Mucosa of descending colon (tissue), 3 donors: ENCODE measurements at places on chromosomes 3 and 15. TPM values are rescaled to one million over a fixed set of nuclear protein-coding genes. Genes with fewer than 3 reads are reported as not detected.

DNA sequence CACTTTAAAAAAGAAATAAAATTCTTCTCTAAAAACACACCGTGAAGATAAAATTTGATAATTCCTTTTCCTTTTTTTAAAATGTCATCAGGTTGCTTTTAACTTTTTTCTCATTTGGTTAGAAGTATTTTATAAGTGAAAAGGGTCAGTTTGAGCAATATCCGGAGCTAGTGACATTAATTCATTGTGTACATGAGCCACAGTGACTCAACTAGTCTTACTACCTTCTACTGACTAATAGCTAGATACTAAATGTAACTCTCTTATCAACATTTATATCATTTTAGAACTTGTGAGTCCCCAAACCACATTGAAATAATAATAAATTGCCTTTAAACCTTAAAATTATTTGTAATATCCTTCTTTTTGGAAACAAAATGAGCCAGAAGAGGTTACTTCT is 101.2 kb upstream of the ZBTB20 start:
- no peak for DNase-seq

GRCh38 chr15:55970286-55970685 is 23.1 kb downstream of the NEDD4 start:
- DNase-seq, result no peak

- DNase-seq, result no peak
These were observed 20.6 kb upstream of the FAM107A start for GRCh38 chr3:58597770-58598310.

- no peak for DNase-seq
These were observed 89.4 kb upstream of the ANKRD34C start for GRCh38 chr15:79193103-79193502.

- no peak for DNase-seq
These were observed 157.6 kb downstream of the SHQ1 start for GRCh38 chr3:72690629-72691028.

GRCh38 chr15:70876011-70876410 is 16.2 kb downstream of the THAP10 start:
- DNase-seq, result no peak

DNA sequence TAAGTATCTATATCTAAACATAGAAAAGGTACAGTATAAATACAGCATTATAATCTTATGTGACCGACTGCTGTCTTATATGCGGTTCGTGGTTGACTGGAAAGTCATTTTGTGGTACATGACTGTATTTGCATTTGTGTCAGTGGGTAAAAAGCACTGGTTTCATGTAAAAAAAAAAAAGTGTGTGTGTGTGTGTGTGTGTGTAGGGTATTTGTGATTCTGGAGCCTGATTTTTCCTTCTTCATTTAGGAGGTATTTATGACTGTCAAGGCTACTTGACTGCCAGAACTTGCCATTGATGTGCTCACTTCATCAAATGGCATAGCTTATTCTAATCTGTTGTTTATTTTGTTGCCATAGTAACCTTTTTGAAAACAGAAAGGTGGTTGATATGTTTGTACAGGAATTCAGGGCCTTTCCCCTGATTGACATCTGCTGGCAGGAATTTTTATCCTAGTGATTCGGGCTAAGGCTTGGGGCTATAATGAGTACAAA is 63.2 kb downstream of the AKAP13 start:
- no peak for DNase-seq

- DNase-seq, result no peak
These were observed 124.3 kb upstream of the SPRED1 start for GRCh38 chr15:38128341-38128781.

GRCh38 chr3:107650788-107651187 is 128.0 kb downstream of the BBX start:
- DNase-seq, result no peak

DNA sequence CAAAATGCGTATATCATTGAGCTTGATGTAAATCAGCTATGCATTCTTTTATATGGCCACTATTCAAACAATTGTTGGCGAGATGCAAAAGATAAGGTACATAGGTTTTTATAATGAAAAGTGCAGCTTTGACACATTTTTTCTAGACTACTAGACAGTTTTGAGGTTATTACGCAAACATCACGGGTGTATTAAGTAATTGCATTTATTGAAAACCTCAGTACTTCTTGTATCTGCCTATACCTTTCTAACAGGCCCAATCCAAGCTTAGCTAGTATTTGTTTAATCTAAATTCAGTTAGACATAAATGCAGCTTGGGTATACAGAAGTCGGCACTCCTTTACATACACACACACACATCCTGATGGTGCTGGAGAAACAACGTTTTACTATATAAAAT is 2.7 kb downstream of the SPESP1 start:
- DNase-seq, result no peak

DNA sequence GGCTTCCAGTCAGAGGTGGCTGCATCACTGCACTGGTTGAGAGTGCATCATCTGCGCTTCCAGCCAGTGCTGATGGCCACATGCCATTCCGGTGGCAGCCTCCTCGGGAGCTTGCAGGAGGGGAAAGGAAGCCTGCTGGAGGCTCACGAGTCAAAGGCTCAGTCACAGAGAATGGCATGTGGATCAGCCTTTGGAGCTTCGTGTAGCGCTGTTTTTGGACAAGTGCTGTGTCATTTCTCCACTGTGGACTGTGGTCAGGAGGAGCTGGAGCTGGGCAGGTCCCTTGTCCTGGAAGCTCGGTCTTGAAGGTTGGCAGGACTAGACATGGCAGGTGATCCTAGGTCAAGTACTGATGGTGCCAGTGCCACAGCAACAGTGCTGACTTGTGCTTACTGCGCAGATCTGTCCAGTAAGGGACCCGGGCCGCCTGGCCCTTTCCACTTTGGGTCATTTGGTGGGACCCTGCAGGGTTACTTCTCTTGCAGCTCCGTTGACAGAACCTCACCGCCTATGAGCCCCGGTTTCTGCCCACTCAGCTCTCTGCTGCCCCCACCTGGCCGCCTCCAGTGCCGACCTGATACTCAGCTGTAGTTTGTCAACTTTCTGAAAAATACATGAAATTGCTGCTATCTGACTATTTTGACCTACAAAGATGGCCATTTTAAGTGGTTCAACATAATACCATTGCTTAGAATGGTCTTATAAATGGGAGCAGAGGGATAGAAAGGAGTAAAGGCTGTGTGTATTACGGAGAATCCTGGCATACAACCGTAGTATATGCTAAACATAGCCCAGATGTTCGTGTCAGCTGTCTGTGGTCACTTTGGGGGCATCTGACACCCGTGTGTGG is 27.6 kb upstream of the TRPM1 start:
- peak; percentile 85 for DNase-seq

- no peak for DNase-seq
These were observed 133.0 kb upstream of the SNTN start for GRCh38 chr3:63519426-63519825.

GRCh38 chr3:101988596-101988995 is 139.3 kb downstream of the NFKBIZ start:
- no peak for DNase-seq

DNA sequence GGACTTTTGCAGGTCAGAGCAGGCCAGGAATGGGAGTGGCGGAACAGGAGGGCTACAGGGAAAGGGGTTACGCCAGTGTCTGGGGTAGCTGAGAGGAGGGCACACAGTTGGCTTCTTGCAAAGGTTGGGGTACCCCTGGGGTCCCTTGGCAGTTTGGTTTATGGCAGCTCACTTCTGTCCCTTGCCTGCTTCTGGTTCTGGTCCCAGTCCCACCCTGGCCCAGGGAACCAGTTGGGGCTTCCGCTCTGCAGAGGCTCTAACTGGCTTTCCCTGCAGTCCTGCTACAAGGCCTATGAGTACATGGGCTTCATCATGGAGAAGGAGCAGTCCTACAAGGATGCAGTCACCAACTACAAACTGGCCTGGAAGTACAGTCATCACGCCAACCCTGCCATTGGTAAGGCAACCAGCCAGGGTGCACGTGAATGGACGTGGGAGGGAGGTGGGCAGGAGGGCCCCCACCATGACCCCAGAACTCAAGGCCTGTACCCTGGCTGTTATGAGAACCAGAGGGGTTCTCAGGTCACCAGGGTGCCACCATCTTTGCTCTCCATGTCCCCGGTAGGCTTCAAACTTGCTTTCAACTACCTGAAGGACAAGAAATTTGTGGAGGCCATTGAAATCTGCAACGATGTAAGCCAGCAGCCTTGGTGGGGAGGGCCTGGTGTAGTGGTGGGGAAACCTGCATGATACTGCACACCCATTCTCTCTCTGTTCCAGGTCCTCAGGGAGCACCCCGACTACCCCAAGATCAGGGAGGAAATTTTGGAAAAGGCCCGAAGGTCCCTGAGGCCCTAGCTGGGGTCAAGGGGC is 15.2 kb downstream of the CSRNP1 start:
- no peak for DNase-seq

DNA sequence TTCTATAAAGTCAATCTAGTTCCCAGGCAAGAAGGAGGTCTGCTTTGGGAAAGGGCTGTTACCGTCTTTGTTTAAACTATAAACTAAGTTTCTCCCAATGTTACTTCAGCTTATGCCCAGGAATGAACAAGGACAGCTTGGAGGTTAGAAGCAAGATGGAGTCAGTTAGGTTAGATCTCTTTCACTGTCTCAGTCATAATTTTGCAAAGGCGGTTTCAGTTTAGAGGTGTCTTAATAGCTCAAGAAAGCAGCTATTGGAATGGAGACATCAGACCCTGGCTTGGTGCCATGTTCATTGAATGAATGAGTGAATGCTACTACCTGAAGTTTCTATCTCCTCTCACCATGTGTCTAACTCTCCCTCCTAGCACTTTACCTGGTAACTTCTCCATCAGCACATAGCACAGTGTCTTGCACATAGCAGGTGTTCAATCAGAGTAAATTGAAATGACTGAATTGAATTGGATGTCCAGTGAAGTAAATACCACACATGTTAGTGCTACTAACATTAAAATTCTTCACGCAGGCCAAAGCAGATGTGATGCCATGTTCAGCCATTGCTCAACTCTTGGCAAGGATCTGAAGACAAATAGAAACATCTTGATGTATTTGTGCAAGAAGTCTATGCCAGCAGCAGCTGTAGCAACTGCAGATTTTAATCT is 28.2 kb downstream of the CLEC3B start:
- no peak for DNase-seq

- DNase-seq, result no peak
These were observed 44.9 kb downstream of the OXSR1 start for GRCh38 chr3:38210141-38210757.

- DNase-seq, result no peak
These were observed 48.0 kb upstream of the LDHAL6B start for GRCh38 chr15:59158701-59159034.

The REC114 gene
- not detected for total RNA-seq

The LRRC2 gene
- total RNA-seq, result 2.5 TPM

The LRRC34 gene
- 0.67 TPM for total RNA-seq

The DPH6 gene
- 16.8 TPM for total RNA-seq

The CELSR3 gene
- 2.3 TPM for total RNA-seq

The IL17RB gene
- 13.4 TPM for total RNA-seq

The UQCC5 gene
- total RNA-seq, result 16.1 TPM

The ROBO2 gene
- 1.3 TPM for total RNA-seq
